ENCODE measurements at places on chromosomes 11 and 22. TPM values are rescaled to one million over a fixed set of nuclear protein-coding genes. Genes with fewer than 3 reads are reported as not detected.

- peaks cover 15% of the 10 kb centered on the region for H3K36me3 ChIP-seq
- DNase-seq: peak; percentile 52
- H3K27ac ChIP-seq: no peak within 1 kb of the TSS
- H3K27me3 ChIP-seq: peaks cover 16% of the 10 kb centered on the region
- no peaks in the 10 kb centered on the region for H3K4me1 ChIP-seq
Measured at GRCh38 chr11:119340335-119341221, at the start of gene C1QTNF5. Gene C1QTNF5 (minus strand): TSS chr11:119340883. CDS start chr11:119340397, 486 bp downstream.

GRCh38 chr11:115409691-115410220, 94.5 kb downstream of the CADM1 start:
- H3K27me3 ChIP-seq: no peaks in the 10 kb centered on the region
- no peaks in the 10 kb centered on the region for H3K36me3 ChIP-seq
- H3K4me3 ChIP-seq: no peak overlapping the region
- no peak overlapping the region for H3K27ac ChIP-seq
- DNase-seq: no peak

BLID gene
- not detected for total RNA-seq

GRCh38 chr11:117097014-117097388, 1.2 kb downstream of the SIK3 start:
- peaks cover 6% of the 10 kb centered on the region for H3K4me1 ChIP-seq
- no peak for DNase-seq
- H3K27me3 ChIP-seq: no peaks in the 10 kb centered on the region
- H3K36me3 ChIP-seq: peaks cover 6% of the 10 kb centered on the region
- H3K4me3 ChIP-seq: peak overlapping the region; percentile 87

MIOX gene
- total RNA-seq: 1.4 TPM

DNA sequence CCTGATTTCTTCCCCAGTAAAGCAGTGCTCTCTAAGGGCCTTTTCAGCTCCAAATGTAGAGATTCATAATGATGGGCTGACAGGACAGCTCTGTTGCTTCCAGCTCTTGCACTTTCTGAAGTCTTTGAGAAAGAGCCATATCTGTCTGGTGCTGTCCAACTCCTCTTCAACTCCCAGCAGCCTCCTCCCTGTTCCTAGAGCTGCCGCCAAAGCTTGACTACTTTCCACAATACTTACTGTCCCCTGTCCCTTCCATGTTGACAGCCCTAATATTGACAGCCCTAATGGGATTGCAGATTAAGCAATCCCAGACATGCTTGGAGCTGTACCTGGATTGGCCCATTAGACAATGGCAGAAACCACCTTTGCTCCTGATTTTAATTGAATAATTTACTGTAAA, 29.6 kb downstream of the INSC start:
- DNase-seq: no peak
- H3K27me3 ChIP-seq: no peaks in the 10 kb centered on the region
- H3K4me3 ChIP-seq: no peak overlapping the region

All from H9 (cell line).